ENCODE measurements at places on chromosomes 5 and 9. TPM values are rescaled to one million over a fixed set of nuclear protein-coding genes. Genes with fewer than 3 reads are reported as not detected.
A peak's percentile ranks its signal among the peaks of the same experiment; 100 is the strongest.

GRCh38 chr5:28632607-28633006, 1594.2 kb upstream of the CDH9 start:
- no peak for DNase-seq
- H3K4me1 ChIP-seq: no peaks in the 10 kb centered on the region
- no peaks in the 10 kb centered on the region for H3K36me3 ChIP-seq

Gene DOLPP1
- 7.9 TPM for polyA plus RNA-seq

Gene PCDHGB4
- polyA plus RNA-seq: 0.06 TPM

DNA sequence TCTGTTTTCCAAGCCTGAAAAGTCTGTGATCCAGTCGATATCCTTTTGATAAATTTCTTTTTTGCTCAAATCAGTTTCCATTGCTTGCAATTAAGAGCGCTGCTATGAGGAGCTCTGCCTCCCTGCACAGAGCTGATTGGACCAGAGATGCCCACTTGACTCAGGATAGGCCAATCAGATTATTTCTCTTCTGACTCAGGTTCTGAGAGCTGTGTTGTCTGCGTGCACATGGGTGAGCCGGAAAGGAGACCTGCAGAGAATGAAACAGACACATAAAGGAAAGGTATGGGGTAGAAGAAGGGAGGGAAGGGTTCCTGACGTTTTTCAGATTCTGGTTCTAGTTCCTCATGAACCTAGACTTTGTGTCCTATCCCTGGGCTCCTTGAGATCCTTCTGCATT, 15.8 kb upstream of the FABP6 start:
- no peaks in the 10 kb centered on the region for H3K4me1 ChIP-seq
- DNase-seq: no peak
- H3K27ac ChIP-seq: no peak overlapping the region
- H3K4me3 ChIP-seq: no peak overlapping the region
- H3K27me3 ChIP-seq: peaks cover 2% of the 10 kb centered on the region

GRCh38 chr5:173495225-173495904, 121.1 kb downstream of the BOD1 start:
- no peak overlapping the region for H3K4me3 ChIP-seq
- no peak for DNase-seq
- H3K4me1 ChIP-seq: no peaks in the 10 kb centered on the region

DNA sequence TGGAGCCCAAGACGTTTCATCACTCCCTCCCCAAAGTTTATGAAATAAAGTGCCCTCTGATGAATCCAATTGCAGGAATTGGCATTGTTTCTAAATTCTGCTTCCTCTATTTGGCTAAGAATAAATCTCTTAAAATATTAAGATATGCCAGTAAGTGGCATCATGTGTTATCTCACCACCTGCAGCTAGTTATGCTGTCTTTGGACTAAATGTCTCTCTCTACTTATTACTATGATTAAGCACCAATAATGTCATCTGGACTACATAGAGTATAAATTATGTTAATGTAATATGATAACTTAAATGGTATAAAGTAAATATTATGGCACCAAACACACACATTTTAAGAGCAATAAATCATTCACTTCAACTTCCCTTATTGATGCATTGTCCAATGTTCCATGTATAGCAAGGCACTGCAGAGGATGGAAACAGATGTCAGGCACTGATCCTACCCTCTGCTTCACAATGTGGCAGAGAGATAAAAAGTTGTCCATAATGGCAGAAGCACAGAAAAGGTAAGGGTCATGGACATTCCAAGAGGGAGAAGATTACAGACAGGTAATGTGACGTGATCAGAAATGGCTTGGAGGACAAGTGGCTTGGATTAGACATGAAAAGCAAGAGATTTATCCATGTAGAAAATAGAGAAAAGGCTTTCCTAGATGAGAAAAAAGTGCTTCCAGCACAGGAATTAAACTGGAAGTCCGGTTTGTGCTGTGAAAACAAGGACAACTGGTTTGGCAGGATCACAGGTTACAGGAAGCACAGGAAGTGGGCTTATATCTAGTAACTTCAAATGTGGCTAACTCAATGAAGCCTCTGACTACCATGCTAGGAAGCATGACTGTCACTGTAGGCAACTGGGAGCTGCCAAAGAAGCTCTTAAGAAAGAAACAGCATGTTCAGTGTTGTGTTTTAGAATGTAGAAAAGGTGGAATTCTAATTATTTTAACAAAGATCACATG, 26.7 kb downstream of the MARCHF11 start:
- H3K36me3 ChIP-seq: no peaks in the 10 kb centered on the region
- DNase-seq: no peak
- no peak overlapping the region for H3K4me3 ChIP-seq
- no peak overlapping the region for H3K27ac ChIP-seq
- H3K4me1 ChIP-seq: no peaks in the 10 kb centered on the region

GRCh38 chr9:14517154-14517906, 175.9 kb downstream of the ZDHHC21 start:
- H3K27ac ChIP-seq: no peak overlapping the region
- no peaks in the 10 kb centered on the region for H3K4me1 ChIP-seq
- H3K4me3 ChIP-seq: no peak overlapping the region
- H3K27me3 ChIP-seq: no peaks in the 10 kb centered on the region
- no peaks in the 10 kb centered on the region for H3K36me3 ChIP-seq

- H3K36me3 ChIP-seq: no peaks in the 10 kb centered on the region
- no peaks in the 10 kb centered on the region for H3K4me1 ChIP-seq
- DNase-seq: no peak
- no peak overlapping the region for H3K27ac ChIP-seq
- H3K4me3 ChIP-seq: no peak overlapping the region
These were observed 456.3 kb downstream of the HINT1 start for GRCh38 chr5:130708754-130709153.

DNA sequence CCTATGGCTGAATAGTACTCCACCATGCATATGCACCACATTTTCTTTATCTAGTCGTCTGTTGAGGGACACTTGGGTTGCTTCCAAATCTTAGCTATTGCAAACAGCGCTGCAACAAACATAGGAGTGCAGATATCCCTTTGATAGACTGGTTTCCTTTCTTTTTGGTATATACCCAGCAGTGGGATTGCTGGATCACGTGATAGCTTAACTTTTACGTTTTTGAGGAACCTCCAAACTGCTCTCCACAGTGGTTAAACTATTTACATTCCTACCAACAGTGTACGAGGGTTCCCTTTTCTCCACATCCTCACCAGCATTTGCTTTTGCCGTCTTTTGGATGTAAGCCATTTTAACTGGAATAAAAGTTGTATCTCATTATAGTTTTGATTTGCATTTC, 142.6 kb downstream of the TARS1 start:
- H3K4me3 ChIP-seq: no peak overlapping the region
- no peaks in the 10 kb centered on the region for H3K27me3 ChIP-seq
- H3K4me1 ChIP-seq: no peaks in the 10 kb centered on the region
- DNase-seq: no peak
- no peak overlapping the region for H3K27ac ChIP-seq
- no peaks in the 10 kb centered on the region for H3K36me3 ChIP-seq

DNA sequence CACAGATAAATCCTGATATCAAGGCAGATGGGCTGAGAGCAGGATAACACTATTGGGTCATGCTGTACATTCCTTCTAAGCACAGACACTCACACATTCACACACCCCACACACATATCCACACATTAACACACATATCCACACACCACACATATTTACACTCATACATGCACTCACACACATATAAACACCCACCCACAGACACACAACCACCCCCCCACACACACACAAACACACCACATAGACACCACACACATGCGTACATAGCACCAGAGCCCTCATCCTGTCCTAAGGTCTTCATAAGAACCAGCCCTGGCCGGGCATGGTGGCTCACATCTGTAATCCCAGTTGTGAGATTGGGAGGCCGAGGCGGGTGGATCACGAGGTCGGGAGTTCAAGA, 322.3 kb upstream of the ADCY2 start:
- no peaks in the 10 kb centered on the region for H3K4me1 ChIP-seq
- no peaks in the 10 kb centered on the region for H3K27me3 ChIP-seq
- H3K36me3 ChIP-seq: no peaks in the 10 kb centered on the region
- H3K4me3 ChIP-seq: no peak overlapping the region
- DNase-seq: no peak
- no peak overlapping the region for H3K27ac ChIP-seq

Gene ZNF622
- 11.1 TPM for polyA plus RNA-seq

- H3K36me3 ChIP-seq: peaks cover 82% of the 10 kb centered on the region
- peak; percentile 64 for DNase-seq
- H3K27me3 ChIP-seq: no peaks in the 10 kb centered on the region
- H3K4me1 ChIP-seq: peaks cover 86% of the 10 kb centered on the region
- H3K27ac ChIP-seq: peak overlapping the region; percentile 72
These were observed 43.7 kb downstream of the BICD2 start for GRCh38 chr9:92720807-92721535.

- DNase-seq: no peak
- H3K4me3 ChIP-seq: no peak overlapping the region
These were observed 405.4 kb downstream of the ZSWIM6 start for GRCh38 chr5:61737301-61737963.

DNA sequence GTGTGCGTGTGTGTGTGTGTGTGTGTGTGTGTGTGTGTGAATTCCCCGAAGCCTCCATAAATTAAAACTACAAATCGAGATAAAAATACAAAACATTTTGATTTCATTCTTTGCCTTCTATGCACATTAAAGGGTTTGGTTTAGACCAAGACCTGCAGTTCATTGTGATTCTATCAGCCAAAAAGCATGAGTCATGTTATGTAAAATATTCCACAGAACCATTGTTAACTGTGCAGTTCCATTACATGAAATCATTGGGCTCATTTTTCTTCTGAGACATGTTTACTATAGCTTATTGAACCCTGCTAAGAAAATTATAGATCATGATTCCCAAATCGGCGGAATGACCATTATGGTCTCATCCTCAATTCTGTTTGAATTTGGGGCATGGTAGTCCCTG, 11.7 kb downstream of the CAVIN4 start:
- DNase-seq: no peak
- no peaks in the 10 kb centered on the region for H3K36me3 ChIP-seq
- no peak overlapping the region for H3K27ac ChIP-seq
- H3K4me3 ChIP-seq: no peak overlapping the region
- H3K27me3 ChIP-seq: no peaks in the 10 kb centered on the region

Gene CDC20B
- not detected for polyA plus RNA-seq
